ENCODE measurements at places on chromosomes 4 and X. TPM values are rescaled to one million over a fixed set of nuclear protein-coding genes. Genes with fewer than 3 reads are reported as not detected.

SEPSECS gene
- total RNA-seq: 10.8 TPM

CXorf58 gene
- total RNA-seq: not detected

KCNIP4 gene
- total RNA-seq: not detected

ADD1 gene
- 210 TPM for total RNA-seq

PRSS12 gene
- total RNA-seq: 0.40 TPM

Data from thoracic aorta endothelial cell (primary cell).